NCI-H1417 treated with DMSO at 0.1 percent for 48 hours (cell line): ENCODE measurements at places on chromosomes 12 and 14.

DNA sequence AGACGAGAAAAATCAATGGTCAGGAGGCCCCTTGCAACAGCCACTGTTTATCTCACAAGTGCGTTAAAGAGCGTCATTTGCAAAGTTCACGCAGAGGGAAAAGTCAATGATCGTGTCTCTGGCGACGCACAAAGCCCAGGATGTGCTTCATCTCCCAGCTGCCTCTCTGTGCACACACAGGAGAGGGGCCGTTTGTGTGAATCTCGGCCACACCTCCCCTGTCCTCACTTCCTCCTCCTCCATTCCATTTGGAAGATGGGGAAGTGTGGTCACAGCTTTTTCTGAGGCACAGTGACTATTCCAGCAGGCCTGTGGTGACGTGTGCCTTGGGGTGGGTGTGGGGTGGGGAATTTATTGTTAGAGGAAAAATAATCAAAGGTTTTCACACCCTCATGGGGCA, 90.4 kb downstream of the RBM19 start:
- DNase-seq = no peak

- DNase-seq = no peak
These were observed 91.1 kb downstream of the GPR135 start for GRCh38 chr14:59374048-59374447.

DNA sequence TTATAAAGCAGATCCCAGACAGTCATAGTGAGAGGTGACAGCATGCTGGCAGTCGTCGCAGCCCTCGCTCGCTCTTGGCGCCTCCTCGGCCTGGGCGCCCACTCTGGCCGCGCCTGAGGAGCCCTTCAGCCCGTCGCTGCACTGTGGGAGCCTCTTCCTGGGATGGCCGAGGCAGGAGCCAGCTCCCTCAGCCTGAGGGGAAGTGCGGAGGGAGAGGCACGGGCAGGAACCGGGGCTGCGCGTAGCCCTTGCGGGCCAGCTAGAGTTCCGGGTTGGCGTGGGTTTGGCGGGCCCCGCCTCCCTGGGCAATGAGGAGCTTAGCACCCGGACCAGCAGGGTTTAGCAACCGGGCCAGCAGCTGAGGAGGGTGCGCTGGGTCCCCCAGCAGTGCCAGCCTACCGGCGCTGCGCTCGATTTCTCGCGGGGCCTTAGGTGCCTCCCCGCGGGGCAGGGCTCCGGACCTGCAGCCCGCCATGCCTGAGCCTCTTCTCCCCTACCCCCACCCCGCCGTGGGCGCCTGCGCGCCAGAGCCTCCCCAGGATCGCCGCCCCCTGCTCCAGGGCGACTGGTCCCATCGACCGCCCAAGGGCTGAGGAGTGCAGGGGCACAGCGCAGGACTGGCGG, 451.2 kb upstream of the DCN start:
- no peak for DNase-seq

DNA sequence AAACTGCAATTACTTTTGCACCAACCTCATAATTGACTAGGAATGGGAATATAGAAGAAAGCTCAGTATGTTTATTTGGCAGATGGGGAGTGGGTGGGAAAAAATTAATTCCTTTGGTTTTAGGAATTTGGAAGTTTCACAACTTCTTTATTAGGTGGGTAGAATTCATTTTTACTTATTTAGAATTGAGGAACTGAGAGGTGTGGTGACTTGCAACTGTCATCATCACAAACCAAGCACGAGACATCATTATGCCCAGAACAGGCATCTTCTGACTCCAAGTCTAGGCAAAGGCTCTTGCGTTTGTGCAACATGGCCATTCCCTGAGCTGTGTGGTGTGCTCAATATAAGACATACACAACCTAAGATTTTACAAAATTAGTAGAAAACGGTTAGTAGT, 380.0 kb downstream of the ATP23 start:
- DNase-seq = no peak

GRCh38 chr14:63418020-63418419, 99.3 kb upstream of the GPHB5 start:
- no peak for DNase-seq

GRCh38 chr12:89872922-89873630, 164.4 kb upstream of the ATP2B1 start:
- DNase-seq = no peak

- DNase-seq = no peak
These were observed 133.2 kb upstream of the NOVA1 start for GRCh38 chr14:26730929-26731618.

DNA sequence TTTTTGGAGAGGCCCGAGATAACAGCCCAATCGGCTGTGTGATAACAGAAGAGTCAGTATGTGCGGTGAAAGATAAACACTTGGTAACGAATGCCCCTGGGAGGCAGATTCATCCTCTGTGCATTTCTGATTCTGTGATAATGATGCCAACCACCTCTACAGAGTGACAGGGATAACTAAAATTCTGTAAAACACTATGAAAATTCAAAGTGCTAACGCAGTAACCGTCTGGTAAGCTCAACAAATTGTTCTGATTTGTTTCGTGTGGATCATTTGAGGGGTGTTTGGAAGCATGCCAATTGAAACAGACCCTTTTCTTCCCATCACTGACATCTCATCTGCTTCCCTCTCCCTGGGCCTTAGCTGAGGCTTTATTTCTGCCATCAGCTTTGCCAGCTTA, 76.3 kb downstream of the ESR2 start:
- DNase-seq = no peak

DNA sequence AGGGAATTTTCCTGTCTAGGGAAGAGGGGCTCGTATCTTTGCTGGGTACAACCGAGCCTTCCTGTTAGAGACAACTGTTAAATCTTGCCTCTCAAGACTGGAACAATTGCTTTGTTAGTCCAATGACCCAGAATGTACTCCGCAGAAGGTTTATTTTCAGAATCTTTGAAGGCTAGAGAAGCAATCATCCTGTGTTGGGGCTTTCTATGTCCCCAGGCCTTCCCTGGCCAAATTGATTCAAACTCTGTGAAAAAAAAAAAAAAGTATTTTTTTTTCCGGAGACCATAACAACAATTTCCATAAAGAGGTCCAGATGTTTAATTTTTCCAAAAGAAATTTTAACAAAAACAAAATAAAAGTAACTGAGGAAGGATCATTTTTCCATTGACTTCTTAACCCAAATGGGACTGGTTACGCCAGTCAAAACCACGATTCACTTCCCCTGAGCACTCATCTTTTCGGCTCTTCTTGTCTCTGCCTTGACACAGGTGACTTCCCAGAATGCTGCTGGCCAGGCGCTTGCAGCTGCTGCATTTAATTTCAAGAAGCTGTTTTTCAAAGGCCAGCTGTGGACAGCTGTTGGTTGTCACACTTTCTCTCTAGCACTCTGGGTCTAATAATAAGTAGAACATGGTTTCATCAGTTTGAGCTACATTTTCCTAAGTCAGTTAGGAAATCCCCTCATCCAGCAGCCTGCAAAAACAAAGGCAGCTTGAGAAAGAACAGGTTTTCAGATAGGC, 81.6 kb upstream of the MANSC4 start:
- no peak for DNase-seq

DNA sequence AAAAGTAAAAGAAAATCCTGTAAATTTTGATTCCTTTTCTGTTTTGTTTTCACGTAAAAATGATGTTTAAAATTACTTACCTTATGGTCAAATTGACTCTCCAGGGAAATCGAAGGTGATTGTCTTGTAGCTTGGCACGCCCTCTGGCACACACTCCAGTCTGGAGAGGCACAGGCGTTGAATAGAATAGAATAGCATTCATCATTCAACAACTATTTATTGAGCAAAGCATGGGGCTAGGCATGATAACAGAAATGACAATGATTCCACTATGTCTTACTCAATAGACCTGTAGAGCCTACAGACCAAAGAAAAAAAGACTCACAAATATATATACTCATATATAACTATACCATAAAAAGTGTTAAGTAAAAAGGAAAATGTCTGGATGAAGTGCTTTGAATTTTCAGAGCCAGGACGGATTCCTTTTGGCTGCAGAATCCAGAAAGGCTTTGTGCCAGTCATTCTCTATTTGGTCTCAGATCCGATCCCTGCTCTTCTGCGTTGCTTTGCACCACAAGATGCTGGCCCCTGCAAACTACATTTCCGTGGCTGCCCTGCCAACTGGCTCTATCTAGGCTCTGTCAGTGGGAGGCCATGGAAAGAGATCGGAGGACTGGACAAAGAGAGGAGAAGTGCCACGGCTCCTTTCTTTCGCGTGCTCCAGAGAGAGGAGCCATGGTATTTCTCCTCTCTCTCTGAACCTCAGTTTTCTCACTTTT, 231.8 kb downstream of the CRADD start:
- DNase-seq = no peak

- DNase-seq = no peak
These were observed 25.3 kb downstream of the GNS start for GRCh38 chr12:64733857-64734256.

- DNase-seq = no peak
These were observed 903.9 kb upstream of the FOXG1 start for GRCh38 chr14:27862684-27863083.

- DNase-seq = no peak
These were observed 7.6 kb upstream of the NR4A1 start for GRCh38 chr12:52043386-52044212.

GRCh38 chr14:96095581-96096476, 56.7 kb downstream of the C14orf132 start:
- DNase-seq = peak; percentile 91

DNA sequence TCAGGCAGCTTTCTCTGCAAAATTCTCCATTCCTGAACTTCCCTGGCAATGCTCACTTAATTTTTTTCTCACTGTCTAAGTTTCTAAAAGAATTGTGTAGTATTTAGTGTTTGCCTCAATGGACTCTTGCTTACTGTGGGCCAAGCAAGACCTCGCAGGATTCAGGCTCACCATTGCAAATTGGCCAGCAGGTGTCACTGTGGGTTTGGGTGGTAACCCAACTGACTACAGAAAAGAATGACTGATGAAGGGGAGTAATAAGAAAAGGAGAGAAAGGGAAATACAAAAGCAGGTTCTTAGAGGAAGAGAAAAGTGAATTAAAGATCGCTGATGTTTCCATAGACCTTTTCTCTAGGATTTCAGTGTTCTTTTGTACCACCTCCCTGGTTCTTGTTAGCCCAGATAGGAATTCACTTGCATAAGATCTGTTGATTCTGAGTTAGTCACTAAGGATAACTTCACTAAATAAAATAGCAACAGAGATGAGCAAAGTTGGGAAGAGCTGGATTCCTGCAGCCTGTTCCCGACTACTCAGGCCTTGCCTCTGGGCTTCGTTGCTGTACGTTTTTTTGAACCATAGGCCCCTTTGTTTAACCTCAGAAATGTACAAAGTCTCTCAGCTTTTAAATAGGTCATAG, 386.5 kb upstream of the DDHD1 start:
- DNase-seq = peak; percentile 89

- no peak for DNase-seq
These were observed 147.4 kb upstream of the FOXN3 start for GRCh38 chr14:89564286-89564957.

DNA sequence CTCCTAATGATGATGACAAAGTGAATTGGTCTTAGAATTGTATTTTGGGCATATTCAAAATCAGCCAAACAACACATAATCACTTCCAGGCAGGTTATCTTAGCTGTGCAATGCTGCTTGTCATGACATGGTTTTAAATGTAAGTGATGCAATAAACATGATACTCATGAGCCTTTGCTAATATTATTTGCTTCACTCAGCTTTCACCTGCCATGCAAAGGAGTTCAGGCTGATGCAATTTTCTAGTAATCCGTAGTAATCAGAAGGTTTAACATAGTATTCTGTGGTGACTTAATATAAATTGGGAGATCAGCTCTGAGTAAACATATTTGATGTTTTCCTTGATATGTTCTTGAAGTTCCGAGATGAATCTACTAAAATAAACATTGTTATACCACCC, 29.1 kb downstream of the TMEM260 start:
- no peak for DNase-seq

DNA sequence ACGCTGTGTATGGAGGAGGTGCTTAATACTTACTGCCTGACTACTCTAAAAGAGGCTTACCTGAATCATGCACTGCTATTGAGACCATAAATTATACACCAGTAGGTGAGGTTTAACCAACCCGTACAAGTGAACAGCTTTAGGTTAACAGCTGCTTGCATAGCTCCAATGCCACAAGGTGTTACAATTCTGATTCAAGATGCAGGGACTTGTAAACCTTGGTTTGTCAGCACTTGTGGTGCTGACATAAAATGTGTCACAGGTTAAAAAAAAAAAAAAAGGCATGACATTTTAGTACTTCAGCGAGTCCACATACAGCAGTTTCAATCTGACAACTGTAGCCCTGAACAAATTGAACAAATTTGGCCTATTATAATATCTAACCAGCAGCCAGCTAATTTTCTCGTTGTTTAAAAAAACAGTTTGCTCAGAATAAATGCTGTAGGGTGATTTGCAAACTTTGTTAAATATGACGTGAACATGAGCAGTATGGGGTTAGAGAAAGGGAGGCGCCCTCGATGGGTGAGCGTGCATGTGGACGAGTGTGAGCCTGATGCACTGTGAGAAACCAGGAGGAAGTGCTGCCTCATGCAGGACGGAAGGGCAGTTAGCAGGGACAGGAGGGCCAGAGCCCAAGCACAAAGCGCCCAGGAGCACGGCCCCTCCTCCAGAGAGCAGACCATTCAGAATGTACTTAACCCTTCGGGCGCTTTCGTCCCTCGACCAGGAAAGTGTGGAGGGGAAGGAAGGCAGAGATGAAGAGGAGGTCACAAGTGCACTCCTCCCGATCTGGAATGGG, 44.7 kb downstream of the TCHP start:
- DNase-seq = no peak

GRCh38 chr12:97537501-97537900, 74.9 kb downstream of the RMST start:
- no peak for DNase-seq

DNA sequence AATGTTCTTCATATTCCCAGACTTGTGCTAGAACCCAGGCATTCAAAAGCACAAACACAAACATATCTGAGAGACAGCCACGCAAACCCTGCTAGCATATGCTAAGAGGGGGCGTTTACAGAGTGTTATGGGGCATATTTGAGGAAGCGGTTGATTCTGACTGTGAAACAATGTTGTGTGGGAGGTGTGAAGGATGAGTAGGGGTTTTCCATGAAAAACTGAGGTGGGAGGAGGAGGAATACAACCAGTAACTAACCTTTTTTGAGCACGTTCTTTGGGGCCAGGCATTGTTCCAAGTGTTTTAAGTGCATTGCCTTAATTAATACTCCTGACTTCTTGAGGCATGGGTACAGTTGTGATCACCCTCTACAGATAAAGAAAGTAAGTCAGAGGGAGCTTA, 499.5 kb downstream of the AACS start:
- no peak for DNase-seq

DNA sequence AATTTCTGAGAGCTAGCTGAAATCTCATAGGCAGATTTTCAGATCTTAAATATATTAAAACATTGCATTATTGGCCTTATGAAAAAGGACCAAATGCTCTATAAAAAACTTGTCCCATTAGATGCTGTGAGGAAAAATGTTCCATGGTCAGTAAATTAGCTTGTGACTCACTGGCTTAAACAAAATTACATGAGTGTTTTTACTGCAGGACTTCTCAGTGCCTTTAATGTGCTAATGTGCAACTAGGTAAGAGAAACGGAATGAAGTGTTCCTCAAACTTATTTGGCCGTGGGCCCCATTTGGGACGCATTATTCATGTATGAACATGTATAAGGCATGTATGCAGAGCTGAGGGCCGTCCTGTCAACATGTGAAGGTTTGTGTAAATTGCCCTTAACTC, 41.7 kb downstream of the MYRFL start:
- DNase-seq = no peak

GRCh38 chr14:36515105-36515593, 4.9 kb downstream of the NKX2-1 start:
- peak; percentile 47 for DNase-seq
